KBM-7 (cell line): ENCODE measurements at places on chromosomes 1 and 21.

DNA sequence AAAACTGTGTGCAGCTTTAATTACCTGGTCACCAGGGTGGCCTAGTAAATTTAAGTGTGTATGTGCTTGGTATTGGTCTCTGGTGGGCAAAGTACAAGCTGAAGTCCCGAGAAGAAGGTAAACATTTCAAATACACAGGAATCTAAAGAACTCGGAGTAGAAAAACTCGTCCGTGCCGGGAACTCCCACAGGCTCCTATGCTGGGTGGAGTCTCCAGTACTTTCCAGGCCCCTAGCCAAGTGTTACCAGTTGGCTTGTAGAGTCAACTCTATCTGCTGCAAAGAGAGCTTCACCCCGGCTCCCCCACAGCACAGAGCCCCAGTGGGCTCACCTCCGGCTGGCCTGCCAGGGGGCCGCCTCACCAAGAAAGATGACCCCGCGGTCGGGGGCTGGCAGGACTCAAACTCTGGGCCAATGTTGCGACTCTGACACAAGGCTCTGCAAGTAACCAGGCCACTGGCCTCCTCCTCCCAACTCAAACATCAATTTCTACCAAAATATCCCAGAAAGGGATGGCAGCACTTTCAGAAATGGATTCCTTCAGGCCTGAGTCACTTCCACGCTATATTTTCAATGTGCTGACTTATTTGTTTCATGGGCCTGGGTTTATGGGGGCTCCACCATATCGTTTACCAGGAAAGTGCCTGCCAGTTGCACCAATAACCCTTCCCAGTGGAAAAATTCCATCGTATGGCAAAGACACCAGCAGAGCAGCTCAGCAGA, 73.9 kb downstream of the SLC66A1 start:
- no peak for DNase-seq

- DNase-seq: no peak
Measured at GRCh38 chr1:204296431-204296988, 63.2 kb downstream of the PLEKHA6 start.

DNA sequence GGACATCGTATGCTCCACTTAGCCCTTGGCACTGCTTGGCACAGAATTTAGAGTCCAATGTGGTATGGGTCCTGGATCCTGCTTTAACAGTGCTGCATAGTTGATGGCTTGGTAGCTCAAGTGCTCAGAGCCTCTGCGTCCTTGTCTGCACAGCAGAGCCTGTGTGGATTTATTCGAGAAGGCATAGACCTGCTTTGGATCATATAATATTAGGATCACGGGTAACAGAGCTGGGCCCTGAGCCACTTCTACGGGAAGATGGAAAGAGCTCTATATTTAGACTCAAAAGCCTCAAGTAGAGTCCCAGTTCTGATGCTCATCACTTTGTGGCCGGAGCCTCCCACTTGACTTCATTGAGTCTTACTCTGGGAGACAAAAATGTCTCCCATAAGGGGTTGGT, 164.4 kb upstream of the EDN2 start:
- no peak for DNase-seq

GRCh38 chr1:174989536-174990220, 10.1 kb upstream of the CACYBP start:
- no peak for DNase-seq

DNA sequence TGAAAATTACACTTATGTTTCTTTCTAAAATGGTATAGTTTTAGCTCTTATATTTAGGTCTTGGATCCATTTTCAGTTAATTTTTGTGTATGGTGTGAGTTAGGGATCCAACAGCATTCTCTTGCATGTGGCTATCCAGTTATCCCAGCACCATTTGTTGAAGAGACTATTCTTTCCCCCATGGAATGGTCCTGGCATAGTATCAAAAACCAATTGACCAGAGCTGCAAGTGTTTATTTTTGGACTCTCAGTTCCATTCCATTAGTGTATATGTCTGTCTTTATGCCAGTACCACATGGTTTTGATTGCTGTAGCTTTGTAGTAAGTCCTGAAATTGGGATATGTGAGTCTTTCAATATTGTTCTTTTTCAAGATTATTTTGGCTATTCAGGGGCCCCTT, 14.3 kb downstream of the TTLL10 start:
- no peak for DNase-seq

DNA sequence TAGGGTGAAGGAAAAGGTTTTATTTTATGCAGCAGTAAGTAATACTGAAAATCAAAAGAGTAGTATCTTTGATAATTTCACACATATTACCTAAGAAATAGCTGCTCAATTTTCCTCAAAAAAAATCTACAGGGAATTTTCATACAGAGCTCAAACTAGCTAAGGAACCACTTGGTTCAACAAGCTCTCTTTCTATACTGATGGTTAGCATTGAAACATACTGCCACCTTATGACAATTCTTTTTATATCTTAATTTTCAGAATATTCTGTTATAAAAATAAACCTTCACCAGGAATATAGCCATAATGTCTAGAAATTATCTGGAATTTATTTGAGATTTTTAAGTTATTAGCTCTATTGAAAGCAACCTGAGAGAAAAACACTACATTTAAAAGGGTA, 142.1 kb downstream of the DPYD start:
- DNase-seq: no peak

GRCh38 chr1:32613472-32613871, 36.9 kb downstream of the ZBTB8OS start:
- no peak for DNase-seq

DNA sequence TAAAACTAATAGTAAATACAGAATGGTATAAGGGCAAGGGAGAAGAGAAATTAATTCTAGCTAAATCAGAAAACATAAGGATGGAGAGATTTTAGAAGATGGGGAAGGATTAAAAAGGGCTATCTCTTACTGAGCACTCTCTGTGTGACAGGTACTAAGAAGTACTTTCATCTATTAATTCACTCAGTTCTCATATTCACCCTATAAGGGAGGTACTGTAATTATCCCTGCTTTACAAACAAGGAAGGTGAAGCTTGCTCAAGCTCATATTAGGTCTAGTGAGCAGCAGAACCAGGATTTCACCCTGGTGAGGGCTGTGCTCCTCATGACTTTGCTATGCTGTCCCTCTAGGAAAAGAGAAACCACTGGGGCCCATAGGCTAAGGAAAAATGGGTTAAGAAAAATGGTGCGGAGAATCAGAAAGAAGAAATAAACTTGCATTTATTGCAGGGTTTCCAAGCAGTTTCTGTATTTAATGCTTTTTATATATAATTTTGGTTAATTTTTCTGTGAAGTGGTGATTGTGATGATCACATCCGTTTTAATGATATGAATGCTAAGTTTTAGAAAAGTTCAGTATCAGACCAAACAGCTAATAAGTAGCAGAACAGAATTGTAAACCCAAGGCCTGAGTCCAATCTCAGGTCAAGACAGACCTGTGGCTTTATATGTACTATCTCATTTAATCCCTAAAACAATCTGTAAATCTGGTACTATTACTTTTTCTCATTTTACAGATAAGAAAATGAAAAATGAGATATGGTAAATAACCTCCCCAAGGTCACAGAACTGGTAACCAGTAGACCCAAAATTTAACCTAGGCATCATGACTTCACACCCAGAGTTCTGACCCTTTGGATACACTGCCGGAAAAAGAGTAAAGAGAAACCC, 1.7 kb downstream of the PCNX2 start:
- DNase-seq: no peak

- no peak for DNase-seq
Measured at GRCh38 chr1:150789396-150789795, 18.7 kb downstream of the CTSK start.

- DNase-seq: no peak
Measured at GRCh38 chr1:7581754-7582459, 189.2 kb upstream of the VAMP3 start.

- no peak for DNase-seq
Measured at GRCh38 chr1:194184974-194185373, 998.6 kb upstream of the B3GALT2 start.

GRCh38 chr1:91282695-91283420, 121.8 kb downstream of the HFM1 start:
- peak; percentile 58 for DNase-seq

DNA sequence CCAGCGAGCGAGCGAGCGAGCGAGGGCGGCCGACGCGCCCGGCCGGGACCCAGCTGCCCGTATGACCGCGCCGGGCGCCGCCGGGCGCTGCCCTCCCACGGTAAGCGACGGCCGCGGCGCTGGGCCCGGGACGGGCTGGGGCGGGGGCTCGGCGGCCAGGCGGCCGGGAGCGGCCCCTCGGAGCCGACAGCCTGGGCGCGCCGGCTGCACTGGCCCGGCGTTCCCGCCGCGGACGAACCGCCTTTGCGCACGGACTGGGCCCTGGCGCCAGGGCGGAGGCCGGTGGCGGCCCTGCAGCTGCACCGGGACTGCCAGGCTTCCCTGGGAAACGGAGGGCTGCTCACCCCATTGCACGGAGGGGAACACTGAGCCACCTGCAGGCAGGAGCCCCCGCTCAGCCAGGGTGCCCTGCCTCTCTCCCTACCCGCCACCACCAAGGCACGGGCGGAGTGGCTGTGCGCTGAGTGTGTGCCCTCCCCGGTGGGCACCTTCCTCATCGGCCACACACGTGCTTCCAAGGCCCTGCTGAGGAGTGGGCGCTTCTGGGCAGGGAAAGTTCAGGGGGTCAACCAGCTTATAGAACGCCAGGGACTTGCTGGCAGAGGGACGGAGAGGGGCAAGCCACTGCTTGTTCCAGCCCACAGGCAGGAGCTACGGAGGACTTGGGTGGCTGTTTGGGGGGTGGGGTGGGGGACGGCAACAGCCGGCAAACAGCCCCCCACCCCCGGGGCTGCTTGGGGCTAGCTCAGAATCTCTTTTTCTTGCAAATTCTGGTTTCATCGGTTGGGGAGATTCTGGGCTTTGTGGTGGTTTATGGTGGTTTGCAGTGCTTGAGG, 532 bp downstream of the CSF1 start:
- DNase-seq: no peak

DNA sequence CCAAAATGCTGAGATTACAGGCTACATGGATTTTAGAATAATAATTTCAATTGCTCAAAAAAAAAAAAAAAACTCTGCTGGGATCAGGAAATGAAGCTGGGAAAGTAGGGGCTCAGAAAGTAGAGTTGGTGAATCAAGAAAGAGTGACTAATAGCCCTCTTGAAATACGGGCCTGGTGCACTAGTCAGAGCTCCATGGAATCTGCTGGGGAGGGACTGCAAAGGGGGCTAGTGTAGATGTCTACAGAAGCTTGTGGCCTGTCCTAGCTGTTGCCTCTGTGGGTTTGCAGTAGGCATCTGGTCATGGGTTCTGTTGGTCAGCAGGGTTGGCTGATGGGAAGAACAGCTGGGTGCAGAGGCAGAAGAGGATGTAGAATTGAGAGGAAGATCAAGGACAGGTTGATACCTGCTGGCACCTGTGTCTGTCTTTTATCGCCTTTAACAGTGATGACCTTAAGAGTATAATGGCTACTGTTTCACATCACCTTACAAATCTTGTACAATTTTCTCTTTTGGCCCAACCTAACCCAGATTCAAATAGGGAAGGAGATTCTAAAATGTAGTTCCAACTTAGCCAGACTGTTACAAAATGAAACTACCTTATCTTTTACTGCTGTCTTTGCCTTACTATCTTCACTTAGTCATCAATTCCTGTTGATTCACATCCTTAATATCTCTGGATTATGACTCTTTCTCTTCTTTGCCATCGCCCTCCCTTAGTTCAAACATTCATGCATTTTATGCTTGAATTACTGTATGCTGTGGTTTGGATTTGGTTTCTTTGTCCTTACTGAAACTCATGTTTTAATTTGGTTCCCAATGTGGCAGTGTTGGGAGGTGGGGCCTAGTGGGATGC, 126.2 kb downstream of the GIPC2 start:
- DNase-seq: no peak

- no peak for DNase-seq
Measured at GRCh38 chr1:4171480-4172450, 271.7 kb upstream of the C1orf174 start.

GRCh38 chr1:156857532-156857931, 1.4 kb downstream of the INSRR start:
- DNase-seq: no peak

GRCh38 chr1:165773324-165773965, 4.8 kb upstream of the TMCO1 start:
- no peak for DNase-seq

DNA sequence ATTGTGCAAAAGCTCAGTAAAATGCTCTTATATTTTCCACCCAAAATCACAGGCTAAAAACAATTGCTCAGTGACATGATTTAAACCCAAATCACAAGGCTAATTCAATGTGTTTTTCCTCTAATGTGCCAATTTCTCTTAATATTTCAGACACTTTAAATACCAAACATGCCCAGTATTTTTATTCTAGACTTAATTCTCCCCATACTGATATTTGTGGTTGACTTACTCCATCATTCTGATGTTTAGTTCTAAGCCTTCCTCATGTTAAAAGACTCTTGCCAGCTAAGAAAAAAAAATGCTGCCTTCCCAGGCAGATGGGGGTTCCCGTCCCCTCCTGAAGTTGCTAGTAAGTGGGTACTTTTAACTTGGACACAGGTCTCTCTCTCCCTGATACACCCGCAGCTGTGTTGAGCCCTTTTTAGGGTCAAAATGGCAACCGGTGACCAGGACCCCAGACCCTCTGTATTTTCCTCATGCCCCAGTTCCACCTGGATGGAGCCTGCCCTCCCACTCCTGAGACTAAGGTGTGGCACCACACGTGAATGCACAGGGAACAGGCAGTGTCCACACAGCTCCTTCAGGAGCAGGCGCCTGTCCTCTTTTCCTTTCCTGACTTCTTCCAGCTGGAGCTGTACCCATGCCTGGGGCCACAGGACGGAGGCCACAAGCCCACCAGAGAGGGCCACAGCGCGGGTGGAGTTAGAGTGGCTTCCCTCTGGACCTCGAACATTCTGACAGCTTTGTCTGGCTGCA, 118.9 kb downstream of the RIPK4 start:
- no peak for DNase-seq

GRCh38 chr1:98761219-98761865, 99.8 kb downstream of the SNX7 start:
- DNase-seq: peak; percentile 3

GRCh38 chr1:118905196-118905595, 82.9 kb downstream of the TBX15 start:
- no peak for DNase-seq
